Central memory CD8-positive, alpha-beta T cell (primary cell): ENCODE measurements at places on chromosomes 2 and 18.

DNA sequence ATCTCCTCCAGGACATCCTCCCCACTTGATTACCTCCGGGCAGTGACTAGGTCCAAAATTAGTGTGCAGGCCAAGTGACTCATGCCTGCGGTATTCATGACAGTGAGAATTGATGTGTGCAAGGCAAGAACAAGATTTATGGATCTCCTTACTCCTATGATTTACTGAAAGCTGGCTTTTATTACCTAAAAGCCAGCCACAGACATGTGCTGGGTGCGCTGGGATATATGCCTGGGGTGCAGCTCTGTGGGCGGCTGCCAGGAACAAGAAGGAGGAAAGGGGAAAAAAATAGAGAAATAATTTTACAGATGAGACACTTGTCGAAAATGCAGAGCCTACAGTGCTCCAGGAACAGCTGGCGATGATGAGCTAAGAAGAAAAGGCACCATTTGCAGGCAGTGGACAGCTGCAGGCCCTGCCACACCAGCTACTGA is 359.3 kb downstream of the CMPK2 start:
- no peak for DNase-seq
- H3K4me1 ChIP-seq, result no peaks in the 10 kb centered on the region
- H3K4me3 ChIP-seq, result no peak overlapping the region
- no peak overlapping the region for H3K27ac ChIP-seq
- no peaks in the 10 kb centered on the region for H3K27me3 ChIP-seq

DNA sequence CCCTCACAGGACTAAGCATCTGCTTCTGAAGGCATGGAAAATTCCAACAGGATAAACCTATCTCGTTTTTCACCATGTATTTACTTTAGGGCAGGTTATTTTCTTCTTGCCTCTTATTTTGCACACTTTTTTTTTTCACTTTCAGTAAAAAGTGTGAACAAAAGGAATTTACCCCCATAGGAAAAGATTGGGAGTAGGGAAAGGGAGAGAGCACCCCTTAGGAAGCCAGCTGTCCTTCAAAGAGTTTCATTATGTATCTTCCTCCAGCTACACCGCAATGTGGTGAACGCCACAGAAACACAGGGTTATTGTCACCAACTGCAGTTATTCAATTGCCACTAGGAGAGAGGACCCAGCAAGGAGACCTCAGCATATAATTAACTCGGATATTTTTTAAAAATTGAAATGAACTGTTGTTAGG is 286.2 kb upstream of the VRK2 start:
- no peak overlapping the region for H3K4me3 ChIP-seq
- no peak overlapping the region for H3K27ac ChIP-seq
- H3K36me3 ChIP-seq, result no peaks in the 10 kb centered on the region
- DNase-seq, result no peak
- H3K4me1 ChIP-seq, result no peaks in the 10 kb centered on the region
- peaks cover 29% of the 10 kb centered on the region for H3K27me3 ChIP-seq

- H3K36me3 ChIP-seq, result peaks cover 21% of the 10 kb centered on the region
- H3K4me1 ChIP-seq, result peaks cover 88% of the 10 kb centered on the region
- peak overlapping the region; percentile 91 for H3K27ac ChIP-seq
- no peaks in the 10 kb centered on the region for H3K27me3 ChIP-seq
These were observed 50.1 kb downstream of the MBP start for GRCh38 chr18:77082316-77082955.

DNA sequence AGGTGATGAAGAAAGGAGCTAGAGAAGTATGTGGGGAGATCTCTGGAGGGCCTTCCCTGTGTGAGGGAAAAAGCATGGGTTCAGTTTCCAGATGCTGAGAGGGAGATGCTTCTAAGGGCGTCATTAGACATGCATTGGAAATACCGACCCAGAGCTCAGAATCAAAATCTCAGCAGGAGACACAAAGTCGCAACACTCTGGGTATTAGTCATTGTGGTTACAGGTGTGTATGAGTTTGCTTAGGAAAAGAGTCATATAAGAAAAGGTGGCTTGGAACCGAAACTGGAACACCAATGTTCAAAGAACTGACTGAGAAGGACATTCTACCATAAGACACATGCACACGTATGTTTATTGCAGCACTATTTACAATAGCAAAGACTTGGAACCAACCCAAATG is 477.1 kb downstream of the FBXO15 start:
- DNase-seq, result no peak
- no peaks in the 10 kb centered on the region for H3K4me1 ChIP-seq
- no peaks in the 10 kb centered on the region for H3K36me3 ChIP-seq
- H3K4me3 ChIP-seq, result no peak overlapping the region
- no peak overlapping the region for H3K27ac ChIP-seq

- H3K36me3 ChIP-seq, result no peaks in the 10 kb centered on the region
- DNase-seq, result no peak
- no peaks in the 10 kb centered on the region for H3K27me3 ChIP-seq
- H3K4me3 ChIP-seq, result no peak overlapping the region
- H3K27ac ChIP-seq, result no peak overlapping the region
These were observed 1139.4 kb upstream of the GYPC start for GRCh38 chr2:125516496-125517109.

DNA sequence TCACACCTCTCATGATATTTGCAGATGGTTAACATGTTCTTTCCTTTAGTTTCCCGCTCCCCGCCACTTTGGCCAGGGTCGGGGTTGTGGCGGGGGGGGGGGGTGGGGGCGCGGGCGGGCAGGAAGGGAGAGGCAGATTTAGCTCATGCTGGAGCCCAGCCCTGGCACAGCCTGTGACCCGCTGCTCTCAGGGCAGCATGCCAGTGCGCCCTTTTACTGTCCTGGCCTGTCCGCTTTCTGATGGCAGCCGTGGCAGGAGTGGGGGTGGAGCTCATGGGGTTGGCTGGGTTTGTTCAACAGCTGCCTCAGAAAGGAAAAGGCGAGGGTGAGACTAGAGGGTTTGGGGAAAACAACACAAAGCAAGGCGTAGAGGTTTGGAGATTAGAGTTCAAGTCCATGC is 56.1 kb downstream of the TNP1 start:
- DNase-seq, result no peak
- no peak overlapping the region for H3K27ac ChIP-seq
- H3K4me3 ChIP-seq, result no peak overlapping the region

DNA sequence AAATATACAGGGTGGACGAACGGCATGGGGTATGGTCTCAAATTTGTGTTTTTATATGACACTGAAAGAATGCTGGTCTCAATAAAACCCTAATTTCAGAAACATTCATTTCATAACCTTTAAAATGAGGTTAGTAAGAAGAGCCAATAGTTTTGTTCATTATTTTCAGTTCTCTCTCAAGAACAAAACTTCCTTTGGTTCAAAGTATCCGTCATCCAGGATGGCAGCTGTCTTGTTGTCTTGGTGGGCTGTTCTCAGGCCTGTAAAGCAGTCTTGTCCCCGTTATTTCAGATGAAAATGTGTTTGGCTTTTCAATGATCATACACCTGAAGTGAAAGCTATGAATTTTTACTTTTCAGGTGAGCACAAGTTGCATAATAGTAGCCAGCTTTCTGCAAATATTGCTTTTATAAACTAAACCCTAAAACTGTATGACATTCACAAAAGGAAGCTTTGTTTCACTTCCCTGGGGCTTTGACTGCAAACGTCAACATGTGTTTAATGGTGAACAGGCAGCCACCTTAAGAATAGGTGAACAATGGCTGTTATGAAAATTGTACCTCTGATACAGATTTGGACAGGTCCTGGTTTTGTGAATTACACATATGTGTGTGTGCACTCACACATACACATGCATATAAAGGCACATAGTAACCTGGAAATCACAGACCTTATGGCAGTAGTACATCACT is 2.6 kb downstream of the IL18RAP start:
- H3K4me3 ChIP-seq, result no peak overlapping the region
- no peak overlapping the region for H3K27ac ChIP-seq
- peaks cover 5% of the 10 kb centered on the region for H3K36me3 ChIP-seq
- no peak for DNase-seq
- H3K4me1 ChIP-seq, result peaks cover 51% of the 10 kb centered on the region

- no peaks in the 10 kb centered on the region for H3K4me1 ChIP-seq
- no peaks in the 10 kb centered on the region for H3K27me3 ChIP-seq
- DNase-seq, result no peak
- H3K36me3 ChIP-seq, result no peaks in the 10 kb centered on the region
These were observed 460.6 kb downstream of the NR4A2 start for GRCh38 chr2:155871940-155872339.

DNA sequence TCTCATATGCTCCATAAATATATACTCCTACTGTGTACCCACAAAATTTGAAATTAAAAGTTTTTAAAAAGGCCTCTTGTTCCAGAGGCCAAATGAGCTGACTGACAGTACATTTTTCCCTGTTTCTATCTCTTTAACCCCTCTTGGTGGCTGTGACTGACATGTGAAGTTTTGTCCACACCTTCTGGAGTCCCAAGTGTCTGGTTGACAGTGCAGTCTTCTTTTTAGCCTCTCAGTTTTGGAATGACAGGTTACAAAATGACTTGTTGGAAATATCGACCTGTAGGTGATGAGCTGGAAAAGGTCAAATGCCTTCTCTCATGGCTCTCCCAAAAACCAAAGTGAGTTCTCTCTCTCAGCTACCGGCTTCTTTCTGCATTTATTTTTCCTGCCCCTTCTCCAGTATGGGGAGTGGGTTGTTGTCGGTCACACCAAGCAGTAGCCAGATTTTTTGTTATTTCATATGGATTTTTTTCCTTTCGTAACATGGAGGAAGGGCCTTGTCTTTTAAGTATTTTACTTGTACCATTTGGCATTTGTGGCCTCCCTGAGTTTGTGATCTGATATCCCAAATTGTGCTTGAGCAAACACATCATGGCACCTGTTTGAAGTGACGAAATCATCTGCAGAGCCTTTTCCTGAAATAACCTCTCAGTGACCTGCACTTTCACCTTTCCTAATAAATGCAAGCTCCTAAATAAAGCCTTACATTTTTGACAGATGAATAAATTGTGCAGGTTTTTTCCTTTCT is 143.9 kb downstream of the ESCO1 start:
- DNase-seq, result no peak
- H3K27ac ChIP-seq, result no peak overlapping the region
- H3K4me1 ChIP-seq, result no peaks in the 10 kb centered on the region
- H3K4me3 ChIP-seq, result no peak overlapping the region
- H3K36me3 ChIP-seq, result no peaks in the 10 kb centered on the region
- peaks cover 27% of the 10 kb centered on the region for H3K27me3 ChIP-seq

DNA sequence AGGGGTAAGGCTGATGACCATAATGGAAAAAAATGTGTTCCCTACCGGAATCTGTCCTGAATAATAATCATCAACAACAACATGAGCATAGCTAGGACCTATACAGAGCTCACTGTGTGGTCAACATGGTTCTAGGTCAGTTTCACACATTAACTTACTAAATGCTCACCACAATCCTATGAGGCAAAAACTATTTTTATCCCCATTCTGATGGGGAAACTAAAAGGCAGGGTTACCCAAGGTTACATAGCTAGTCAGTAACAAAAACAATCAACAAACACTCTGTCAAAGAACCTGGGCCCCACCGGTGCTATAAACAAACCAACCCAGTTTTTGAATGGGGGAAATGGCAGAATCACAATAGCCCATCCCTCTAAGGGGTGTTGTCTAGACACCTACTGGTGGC is 40.1 kb downstream of the AOX1 start:
- no peak for DNase-seq
- H3K27me3 ChIP-seq, result peaks cover 62% of the 10 kb centered on the region
- no peaks in the 10 kb centered on the region for H3K4me1 ChIP-seq
- H3K36me3 ChIP-seq, result peaks cover 2% of the 10 kb centered on the region
- H3K4me3 ChIP-seq, result no peak overlapping the region
- no peak overlapping the region for H3K27ac ChIP-seq

DNA sequence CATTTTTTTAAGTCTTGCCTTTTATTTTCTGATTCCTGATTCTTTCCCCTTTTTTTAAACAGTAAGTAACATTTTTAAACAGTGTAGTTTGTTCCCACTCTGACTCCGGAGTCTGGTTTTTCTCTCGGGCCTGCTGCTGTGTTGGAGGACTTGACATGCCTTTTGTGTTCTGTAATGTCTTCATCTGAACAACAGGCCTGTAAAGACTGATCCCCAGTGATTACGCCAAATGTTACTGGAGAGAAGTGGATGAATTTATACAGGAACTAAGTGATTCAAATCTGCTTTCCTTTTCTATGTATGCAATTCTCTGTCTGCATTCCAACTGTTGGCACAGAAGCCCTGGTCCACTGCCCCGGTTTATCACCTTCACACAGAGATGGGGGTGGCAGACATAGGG is 54.3 kb upstream of the RMDN2 start:
- H3K36me3 ChIP-seq, result no peaks in the 10 kb centered on the region
- DNase-seq, result no peak
- no peaks in the 10 kb centered on the region for H3K27me3 ChIP-seq
- no peak overlapping the region for H3K27ac ChIP-seq

DNA sequence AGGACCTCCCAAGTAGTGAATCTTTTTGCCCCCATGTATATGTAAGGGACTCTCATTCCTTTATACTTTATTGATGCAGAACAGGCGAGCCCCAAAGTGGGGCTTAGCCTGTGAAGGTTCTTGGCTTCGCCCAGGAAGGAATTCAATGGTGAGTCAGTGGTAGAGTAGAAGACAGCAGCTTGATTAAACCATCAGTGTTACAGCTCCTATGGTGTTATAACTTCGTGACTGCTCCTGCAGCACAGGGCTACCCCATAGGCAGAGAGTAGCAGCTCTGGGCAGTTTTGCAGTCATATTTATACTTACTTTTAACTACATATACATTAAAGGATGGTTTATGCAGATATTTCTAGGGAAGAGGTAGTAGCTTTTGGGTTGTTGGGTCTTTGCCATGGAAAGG is 11.0 kb downstream of the FAM171B start:
- H3K4me1 ChIP-seq, result no peaks in the 10 kb centered on the region
- DNase-seq, result no peak
- peaks cover 2% of the 10 kb centered on the region for H3K36me3 ChIP-seq
- H3K27ac ChIP-seq, result no peak overlapping the region
- no peak overlapping the region for H3K4me3 ChIP-seq

GRCh38 chr2:240757086-240757614 is 62.9 kb downstream of the KIF1A start:
- H3K36me3 ChIP-seq, result no peaks in the 10 kb centered on the region
- no peaks in the 10 kb centered on the region for H3K4me1 ChIP-seq
- no peak overlapping the region for H3K4me3 ChIP-seq
- no peaks in the 10 kb centered on the region for H3K27me3 ChIP-seq
- no peak for DNase-seq

DNA sequence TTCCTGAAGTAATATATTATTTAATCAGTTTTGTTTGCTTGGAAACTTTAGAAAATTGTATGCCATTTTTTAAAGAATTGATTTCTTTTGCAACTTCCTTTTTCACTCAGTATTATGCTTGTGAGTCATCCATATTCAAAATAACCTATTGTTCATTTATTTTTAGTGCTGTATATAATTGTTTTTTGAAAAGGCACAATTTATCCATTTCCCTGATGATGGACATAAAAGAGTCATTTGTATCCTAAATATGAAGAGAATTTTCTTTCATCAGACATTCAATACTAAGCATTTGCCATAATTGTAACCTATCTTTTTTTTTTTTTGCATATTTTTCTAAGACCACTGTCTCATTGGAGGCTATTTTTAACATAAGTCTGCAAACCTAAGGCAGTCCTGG is 134.1 kb upstream of the SERPINE2 start:
- H3K27ac ChIP-seq, result no peak overlapping the region
- H3K27me3 ChIP-seq, result peaks cover 48% of the 10 kb centered on the region
- no peak for DNase-seq
- no peaks in the 10 kb centered on the region for H3K36me3 ChIP-seq
- H3K4me1 ChIP-seq, result no peaks in the 10 kb centered on the region

- no peaks in the 10 kb centered on the region for H3K36me3 ChIP-seq
- DNase-seq, result no peak
- no peak overlapping the region for H3K27ac ChIP-seq
These were observed 23.3 kb downstream of the SIX3 start for GRCh38 chr2:44964752-44965236.
